Uterus (tissue), 4 donors: ENCODE measurements at places on chromosomes 11 and 22.

DNA sequence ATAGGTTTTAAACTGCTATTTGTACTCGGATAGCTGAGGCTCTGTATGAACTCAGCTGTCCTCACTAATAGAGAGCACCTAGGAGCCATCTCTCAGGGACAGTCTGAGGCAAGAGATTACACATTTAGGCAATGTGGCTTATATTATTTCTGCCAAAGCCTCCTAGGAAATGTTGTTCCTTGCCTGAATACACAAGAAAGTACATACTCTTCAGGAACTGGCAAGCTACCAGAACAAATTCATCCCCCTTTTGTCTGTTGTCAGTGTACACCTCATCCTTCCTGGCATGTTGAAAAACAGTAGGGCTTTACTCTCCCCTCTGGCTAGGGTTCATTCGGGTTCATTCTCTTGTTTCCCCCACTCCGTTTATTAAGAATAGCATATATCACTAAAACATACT lies 615.9 kb upstream of the FAT3 start:
- no peak for DNase-seq

DNA sequence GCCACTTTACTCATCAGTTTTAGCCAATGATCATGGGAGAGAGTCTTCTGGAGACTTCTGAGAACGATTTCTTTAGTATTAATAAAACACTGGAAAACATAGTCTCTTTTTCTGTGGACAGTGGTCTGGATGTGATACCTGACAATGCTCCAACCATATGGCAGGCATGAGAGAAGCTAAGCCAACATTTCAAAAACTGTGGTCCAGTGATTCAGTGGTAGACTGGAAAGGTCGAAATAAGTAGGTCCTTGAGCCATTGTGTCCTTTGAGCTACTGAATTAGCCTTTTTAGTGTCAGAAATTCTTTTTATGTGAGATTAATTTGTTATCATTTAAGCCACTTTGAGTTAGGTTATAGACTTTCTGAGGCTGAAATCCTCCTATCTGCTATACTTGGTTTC lies 197.7 kb upstream of the CTSC start:
- no peak for DNase-seq

- no peak for DNase-seq
Measured at GRCh38 chr11:69598147-69598546, 42.8 kb upstream of the CCND1 start.

DNA sequence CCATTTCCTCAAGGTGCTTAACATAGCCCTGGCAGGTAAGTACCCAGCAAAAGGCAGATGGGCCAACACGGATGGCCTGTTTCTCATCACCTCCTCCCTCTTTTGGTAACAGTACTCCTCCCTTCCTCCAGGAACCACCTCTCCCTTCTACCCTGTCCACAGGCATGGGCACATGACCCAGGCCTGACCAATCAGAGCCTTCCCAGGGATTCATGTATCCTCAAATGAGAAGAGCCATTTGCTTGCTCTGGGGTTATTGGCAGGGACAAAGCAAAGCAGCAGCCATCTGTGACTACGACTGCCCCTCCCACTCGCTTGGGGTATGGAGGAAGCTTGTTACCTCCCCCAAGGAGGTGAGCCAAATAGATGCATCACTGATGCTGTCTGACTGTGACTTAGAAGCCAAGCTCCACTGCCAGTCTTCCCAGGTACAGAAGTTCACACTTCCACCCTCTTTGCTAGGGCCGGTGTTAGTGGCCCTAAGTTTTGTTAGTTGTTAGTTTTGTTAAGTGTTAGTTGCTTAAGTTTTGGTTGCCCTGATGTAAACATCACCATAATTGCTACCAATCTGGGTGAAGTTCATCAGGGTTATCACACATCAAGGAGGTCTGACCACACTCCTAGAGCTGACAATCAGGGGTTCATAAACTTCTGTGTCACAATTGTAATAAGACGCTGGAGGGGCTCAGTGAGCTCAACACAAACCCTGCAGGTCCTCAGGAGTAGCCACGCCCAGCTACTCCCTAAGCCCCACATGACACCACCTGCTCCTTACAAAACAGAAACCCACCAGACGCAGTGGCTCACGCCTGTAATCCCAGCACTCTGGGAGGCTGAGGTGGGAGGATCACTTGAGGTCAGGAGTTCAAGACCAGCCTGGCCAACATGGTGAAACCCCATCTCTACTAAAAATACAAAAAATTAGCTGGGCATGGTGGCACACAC lies 57.3 kb downstream of the ARFGAP3 start:
- DNase-seq: no peak

DNA sequence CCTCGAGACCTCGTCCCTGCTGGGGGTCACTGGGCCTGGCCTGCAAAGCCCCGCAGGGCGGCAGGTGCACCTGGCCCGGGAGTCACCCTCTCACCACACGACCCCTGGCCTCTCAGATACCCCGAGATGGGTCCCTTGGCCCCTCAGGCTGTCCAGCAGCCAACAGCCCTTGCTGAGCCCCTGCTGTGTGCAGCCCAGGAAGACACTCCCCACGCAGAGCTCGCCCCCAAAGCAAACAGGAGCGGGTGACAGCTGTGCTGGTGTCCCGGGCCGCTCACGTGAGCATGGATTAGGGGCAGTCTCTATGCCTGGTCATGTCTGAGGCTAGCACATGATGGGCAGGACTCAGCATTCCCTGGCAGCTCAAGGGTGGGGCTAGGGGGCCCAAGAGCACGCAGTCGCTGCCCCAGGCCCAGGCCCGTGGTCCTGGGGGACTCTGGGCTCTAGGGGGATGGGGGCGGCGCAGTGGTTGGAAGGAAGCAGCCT lies 31.3 kb downstream of the WNT7B start:
- DNase-seq: no peak

DNA sequence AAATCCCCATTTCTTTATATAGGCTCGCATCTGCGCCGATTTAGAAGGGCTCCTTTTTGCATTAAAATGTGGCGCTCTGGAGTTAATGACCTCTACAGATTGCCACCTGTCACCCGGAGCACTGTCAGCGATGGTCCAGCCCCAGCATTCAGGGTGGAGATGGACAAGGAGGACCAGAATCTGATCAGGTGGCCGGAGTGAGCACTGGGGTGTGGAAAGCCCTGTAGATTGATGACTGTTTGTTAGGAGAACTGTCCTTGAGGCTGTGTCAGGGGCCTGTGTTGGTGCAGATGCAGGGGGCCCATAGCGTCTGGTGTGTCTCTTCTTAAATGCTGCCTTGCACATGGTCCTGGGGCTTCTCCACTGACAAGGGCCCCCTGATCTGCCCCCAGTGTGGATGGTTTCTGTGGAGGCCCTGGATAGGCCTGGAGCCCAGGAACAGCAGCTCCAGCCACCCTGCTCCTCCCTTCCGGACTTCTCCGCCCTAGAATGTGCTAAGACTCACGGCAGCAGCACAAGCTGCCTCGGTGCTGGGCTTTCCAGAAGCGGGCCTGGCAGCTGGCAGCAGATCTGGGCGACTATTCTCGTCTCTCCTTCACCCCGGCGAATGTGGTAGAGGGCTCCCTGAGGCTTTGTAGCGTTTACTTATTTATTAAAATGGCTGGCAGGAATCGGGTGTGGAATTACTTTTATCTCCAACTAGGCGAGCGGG lies 1333.3 kb downstream of the BRD1 start:
- DNase-seq: no peak

- DNase-seq: peak; percentile 77
Measured at GRCh38 chr11:74702383-74703007, 28.7 kb downstream of the CHRDL2 start.

GRCh38 chr11:73461335-73461840 lies 85.2 kb downstream of the RELT start:
- no peak for DNase-seq

DNA sequence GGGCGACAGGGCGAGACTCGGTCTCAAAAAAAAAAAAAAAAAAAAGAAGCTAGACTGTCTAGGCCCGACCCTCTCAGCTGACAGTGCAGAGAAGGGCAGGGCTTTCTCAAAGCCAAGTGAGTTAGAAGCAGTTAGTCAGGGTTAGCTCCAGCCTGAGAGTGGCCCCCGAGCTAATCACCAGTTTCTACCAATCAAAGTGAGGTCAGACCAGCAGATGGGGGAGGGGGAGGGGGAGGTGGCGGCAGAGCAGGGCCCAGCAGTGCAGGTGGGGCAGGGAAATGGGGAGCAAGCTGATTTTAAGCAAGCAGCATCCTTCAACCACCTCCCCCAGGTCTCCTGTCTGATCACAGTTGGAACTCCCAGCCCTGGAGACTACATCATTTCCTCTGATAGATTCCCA lies 55.3 kb upstream of the PRR5 start:
- no peak for DNase-seq
